ENCODE measurements at places on chromosomes 11 and 22.

DNA sequence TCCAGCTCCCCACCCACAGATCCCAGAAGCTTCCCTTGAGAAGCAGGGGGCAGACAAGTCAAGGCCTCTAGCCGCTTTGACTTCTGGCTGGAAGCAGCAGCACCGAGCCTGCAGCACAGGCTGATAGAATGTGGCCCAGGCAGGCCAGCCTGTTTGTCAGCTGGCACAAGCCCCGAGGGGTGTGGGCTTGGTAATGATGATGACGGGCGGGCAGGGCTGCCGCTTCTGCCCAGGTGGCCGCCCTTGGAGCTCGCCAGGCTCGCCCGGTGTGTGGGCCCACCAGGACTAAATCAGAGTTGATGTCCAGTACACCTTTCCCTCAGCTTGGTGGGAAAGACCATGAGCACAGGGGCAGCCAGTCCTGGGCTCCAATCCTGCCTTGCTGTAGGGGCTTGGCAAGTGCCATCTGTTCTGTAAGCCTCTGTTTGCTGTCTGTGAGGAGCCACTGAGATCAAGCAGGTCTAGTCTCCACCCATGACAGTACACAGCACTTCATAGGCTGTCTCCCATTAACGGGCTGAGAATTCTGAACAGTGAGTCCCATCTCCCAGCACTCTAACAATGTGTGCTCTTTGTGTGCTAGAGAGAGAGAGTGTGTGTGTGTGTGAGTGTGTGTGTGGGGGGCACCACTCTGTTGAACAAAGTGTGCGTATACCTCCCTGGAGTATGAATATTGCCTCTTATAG, 26.8 kb downstream of the MICAL2 start:
- no peak for DNase-seq

GRCh38 chr11:131904756-131905155, 534.3 kb downstream of the NTM start:
- DNase-seq = no peak

GRCh38 chr11:62142921-62143320, 19.1 kb downstream of the INCENP start:
- no peak for DNase-seq

GRCh38 chr11:129580278-129580677, 204.6 kb downstream of the BARX2 start:
- no peak for DNase-seq

DNA sequence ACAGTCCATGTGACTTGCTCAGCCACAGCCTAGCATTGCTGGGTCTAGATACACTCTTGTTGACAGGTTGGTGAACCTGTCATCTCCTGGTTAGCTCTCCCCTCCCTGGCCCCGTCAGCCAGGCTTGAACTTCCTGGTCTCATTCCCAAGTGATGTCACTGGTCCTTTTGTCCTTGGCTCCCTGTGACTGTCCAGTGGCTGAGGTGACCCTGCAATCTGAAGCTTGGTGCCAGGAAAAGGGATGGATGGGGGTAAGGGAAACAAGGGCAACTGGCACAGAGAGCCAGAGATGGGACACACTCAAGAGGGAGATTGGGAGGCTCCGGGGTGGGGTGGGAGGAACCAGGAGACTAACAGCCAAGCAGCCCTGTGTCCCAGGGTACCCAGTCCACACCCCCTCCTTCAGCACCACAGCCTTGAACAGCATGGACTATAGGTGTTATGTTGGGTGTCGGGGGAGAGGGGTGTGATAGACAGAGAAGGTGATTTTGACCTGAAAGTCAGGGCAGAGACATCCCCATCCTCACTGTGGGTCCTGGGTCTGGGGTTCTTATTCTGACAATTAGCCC, 63.8 kb upstream of the THY1 start:
- DNase-seq = no peak

GRCh38 chr11:108568195-108568858, 25.2 kb downstream of the EXPH5 start:
- no peak for DNase-seq

DNA sequence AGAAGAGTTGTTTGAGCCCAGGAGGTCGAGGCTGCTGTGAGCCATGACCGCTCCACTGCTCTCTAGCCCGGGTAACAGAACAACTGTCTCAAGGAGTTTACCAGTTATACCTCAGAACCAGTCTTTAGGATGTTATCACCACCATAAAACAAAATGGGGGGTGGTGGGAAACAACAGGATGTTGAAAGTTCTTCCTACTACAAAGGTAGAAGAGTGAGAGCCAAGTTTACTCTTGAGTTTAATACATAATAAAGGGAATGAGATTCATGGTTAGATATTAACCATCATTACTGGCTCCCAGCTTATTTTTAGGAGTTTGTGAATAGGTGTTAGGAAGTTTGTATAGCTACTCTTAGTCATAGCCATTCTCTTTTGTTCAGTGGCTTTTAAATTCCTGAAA, 78.8 kb upstream of the HORMAD2 start:
- DNase-seq = no peak

DNA sequence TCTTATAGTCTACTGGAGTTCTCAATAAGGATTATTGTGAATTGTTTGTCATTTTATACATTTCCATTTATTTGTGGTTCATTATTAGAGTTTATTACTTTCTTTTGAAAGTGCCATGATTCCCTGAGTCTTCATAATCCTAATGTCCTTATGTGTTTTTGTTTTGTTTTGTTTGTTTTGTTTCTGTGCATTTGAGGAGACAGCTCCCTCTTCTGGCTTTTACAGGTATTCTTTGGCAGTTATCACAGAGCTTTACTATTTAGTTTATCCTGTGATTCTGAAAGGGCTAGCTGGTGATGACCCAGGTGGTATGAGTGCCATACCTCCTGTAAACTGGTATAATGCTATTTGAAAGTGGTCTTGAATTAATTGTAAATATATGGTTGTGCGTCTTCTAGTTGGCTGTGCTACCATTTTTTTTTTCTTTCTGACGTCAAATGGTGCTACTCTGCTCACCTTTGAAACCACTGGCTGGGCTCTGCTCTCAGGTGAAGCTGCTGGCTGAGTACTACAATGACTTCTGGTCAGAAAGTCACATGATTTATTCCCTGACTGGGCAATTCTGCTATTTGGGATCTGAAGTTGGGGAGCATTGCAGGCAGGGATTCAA, 751.2 kb downstream of the JRKL start:
- DNase-seq = no peak

GRCh38 chr11:61607920-61608599, 27.2 kb upstream of the SYT7 start:
- no peak for DNase-seq

GRCh38 chr11:61627850-61628661, 47.2 kb upstream of the SYT7 start:
- peak; percentile 31 for DNase-seq

DNA sequence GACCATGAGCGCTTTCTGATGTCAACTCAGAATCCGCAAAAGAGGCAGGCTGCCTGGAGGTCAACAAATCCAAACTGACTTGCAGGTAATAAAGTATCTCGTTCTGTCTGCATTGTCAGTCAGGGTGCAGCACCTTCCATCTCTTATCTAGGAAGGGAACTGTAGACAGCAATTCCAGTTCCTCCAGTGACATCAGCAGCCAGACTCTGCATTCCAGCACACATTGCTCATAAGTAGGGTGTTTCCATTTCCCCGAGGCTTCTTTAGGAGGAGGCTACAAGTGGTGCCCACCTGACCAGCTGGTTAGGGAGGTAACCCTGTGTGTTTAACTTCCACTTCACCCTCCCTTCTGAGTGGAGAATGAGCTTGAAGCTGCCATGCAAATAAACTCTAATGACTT, 53.3 kb downstream of the NTM start:
- DNase-seq = no peak

GRCh38 chr11:12318791-12319438, 58.5 kb upstream of the PARVA start:
- no peak for DNase-seq

GRCh38 chr11:10350334-10350733, 45.5 kb downstream of the ADM start:
- no peak for DNase-seq

- no peak for DNase-seq
Observed at GRCh38 chr11:102712137-102712536, 6.6 kb upstream of the MMP27 start.
